ENCODE measurements at places on chromosomes 2 and 18. TPM values are rescaled to one million over a fixed set of nuclear protein-coding genes. Genes with fewer than 3 reads are reported as not detected.

The IL36A gene
- total RNA-seq, result not detected

The TMEM163 gene
- 1.1 TPM for total RNA-seq

DNA sequence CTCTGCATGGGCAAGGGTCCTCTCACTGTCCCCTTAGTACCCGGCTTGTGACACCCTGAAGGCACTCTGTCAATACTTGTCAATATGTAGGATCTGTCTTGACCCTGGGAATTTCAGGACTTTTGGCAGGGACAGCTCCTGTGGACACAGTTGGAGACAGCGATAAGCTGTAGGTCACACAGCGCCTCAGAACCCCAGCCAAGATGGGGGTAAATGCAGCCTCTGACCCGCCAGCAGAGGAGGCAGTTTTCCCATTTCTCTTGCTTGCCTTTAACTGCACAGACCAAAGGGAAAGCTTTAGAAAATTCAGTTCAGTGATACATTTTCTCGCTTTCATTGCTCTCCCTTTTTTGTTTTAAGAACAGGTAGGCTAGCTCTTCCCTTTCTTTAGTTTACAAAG is 54.8 kb upstream of the KLHL29 start:
- H3K36me3 ChIP-seq, result no peaks in the 10 kb centered on the region
- H3K4me3 ChIP-seq, result no peak overlapping the region
- no peaks in the 10 kb centered on the region for H3K4me1 ChIP-seq
- peak; percentile 23 for DNase-seq
- peaks cover 3% of the 10 kb centered on the region for H3K27me3 ChIP-seq

The PIEZO2 gene
- 77.5 TPM for total RNA-seq

GRCh38 chr2:34578641-34579040 is 979.5 kb upstream of the FAM98A start:
- no peak for DNase-seq
- no peaks in the 10 kb centered on the region for H3K4me1 ChIP-seq
- H3K27me3 ChIP-seq, result no peaks in the 10 kb centered on the region

DNA sequence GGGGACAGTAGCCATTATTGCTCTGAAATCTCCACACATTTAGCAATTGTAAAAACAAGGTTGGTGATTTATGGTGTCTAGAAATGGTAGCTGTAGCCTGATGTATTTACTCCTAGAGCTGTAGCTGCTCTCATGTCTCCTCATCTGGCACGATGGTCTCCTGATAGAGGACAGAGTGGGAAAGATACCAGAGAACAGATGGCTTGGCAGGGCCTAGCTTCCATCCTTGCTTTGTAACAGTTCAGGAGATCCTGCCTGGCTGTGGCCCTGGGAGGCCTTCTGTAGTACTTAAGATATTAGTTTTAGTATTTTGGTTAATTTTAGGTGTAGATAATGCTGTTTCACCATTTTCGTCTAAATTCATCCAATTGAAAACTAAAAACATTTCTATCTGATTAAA is 6.7 kb downstream of the ATG16L1 start:
- H3K27me3 ChIP-seq, result no peaks in the 10 kb centered on the region
- H3K4me1 ChIP-seq, result peaks cover 5% of the 10 kb centered on the region
- no peak overlapping the region for H3K4me3 ChIP-seq
- no peaks in the 10 kb centered on the region for H3K36me3 ChIP-seq
- DNase-seq, result no peak

GRCh38 chr18:10011751-10012150 is 97.9 kb downstream of the VAPA start:
- H3K27ac ChIP-seq, result peak overlapping the region; percentile 85
- H3K4me1 ChIP-seq, result peaks cover 26% of the 10 kb centered on the region
- H3K36me3 ChIP-seq, result no peaks in the 10 kb centered on the region
- H3K27me3 ChIP-seq, result no peaks in the 10 kb centered on the region
- no peak overlapping the region for H3K4me3 ChIP-seq

The PSMA8 gene
- total RNA-seq, result not detected

DNA sequence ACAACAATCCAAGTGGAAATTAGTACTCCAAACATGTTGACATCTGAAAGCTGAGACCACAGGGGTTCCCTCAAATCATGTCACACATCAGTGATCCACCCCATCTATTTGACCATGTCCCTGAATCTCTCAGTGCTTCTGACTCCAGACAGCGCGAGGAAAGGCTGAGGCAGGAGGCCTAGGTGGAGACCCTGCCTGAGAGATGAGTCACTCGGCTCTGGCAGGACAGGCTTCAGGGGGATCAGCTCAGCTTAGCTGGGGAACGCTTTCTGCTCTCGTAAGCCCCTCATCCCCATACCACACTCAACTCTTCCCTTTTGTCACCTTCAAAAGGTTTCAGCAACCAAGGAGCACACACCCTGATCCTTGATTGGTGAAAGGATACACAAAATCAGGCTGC is 5.8 kb upstream of the FAM228A start:
- no peak overlapping the region for H3K27ac ChIP-seq
- no peaks in the 10 kb centered on the region for H3K4me1 ChIP-seq
- no peaks in the 10 kb centered on the region for H3K27me3 ChIP-seq
- H3K4me3 ChIP-seq, result no peak overlapping the region
- no peak for DNase-seq
- H3K36me3 ChIP-seq, result no peaks in the 10 kb centered on the region
